Globus pallidus (tissue), 1 donor: ENCODE measurements at places on chromosomes 4 and X.

DNA sequence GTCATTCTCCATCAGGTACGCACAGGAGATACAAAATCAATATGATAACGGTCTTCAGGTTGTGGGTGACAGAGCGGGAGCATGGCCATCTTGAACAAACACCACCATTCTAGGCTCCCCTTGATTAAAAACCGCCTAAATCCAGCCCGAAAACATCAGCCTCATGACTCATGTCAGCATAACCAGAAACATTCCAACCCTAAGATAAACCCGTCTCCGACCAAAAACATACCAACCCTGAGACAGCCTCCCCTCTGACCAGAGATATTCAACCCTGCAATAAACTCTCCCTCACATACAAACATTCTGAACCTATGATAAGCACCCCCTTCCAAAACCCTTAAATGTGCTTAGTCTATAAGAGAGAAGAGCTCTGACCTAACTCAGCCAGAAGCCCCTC lies 157.9 kb downstream of the DHRSX start:
- DNase-seq: no peak

DNA sequence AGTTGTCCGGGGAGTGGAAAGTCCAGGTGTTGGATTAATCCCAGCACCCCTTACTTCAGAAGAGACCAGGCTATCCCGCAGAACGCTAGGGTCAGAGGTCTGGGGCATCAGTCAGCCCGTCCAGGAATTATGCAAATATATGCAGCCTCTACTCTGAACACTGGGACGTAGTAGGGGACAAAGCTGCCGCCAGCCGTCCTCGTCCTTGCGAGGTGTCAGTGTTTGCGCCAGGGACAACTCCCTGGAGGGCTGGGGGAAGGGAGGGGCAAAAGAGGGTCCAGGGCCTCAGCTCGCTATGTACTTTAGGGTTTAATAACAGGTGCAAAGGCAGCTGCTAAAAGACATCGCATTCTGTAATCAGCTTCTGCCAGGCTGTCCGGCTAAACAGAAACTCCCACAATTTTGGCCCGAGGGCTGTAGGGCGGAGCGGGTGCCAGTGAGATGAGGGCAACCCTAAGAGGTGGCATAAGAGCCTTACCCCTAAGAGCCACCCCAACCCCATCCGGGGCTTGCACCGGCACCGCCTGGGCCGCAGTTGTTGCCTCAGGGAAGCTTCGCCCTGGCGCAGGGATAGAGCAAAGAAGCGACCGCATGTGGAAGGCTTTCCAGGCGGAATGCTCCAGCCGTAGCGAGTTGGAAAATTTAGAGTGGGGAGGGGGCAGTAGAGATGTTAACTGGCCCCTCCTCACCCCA lies 8.4 kb downstream of the HAND2 start:
- no peak for DNase-seq

GRCh38 chr4:25977397-25978170 lies 63.6 kb downstream of the SMIM20 start:
- DNase-seq: no peak

- DNase-seq: no peak
Observed at GRCh38 chrX:20609916-20610415, 343.3 kb upstream of the RPS6KA3 start.

DNA sequence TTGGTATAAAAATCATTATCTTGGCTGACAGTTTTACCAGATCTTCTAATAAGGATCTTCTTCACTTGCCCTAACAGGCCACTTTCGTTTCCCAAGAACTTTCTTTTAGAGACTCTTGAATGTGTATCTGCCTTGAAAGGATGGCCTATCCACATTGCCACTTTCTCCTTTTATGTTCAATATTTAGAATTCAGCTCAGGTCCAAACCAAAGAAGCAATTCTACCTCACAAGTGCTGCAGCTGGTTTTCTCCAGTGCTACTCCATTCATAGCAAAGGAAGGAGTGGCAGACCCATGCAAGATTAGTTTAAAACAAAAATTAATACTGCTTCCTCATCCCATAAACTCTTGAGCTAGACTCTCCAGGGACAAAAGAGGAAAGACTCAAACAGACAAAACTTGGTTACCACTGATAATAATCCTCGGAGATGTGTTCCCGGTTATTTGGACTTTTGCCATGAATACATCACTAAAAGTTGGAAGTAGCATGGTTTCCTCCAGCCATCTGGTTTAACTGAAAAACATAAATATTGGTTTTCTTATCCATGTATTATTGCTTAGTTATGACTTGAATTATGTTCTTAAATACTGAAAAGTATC lies 401.8 kb downstream of the PABPC4L start:
- no peak for DNase-seq

DNA sequence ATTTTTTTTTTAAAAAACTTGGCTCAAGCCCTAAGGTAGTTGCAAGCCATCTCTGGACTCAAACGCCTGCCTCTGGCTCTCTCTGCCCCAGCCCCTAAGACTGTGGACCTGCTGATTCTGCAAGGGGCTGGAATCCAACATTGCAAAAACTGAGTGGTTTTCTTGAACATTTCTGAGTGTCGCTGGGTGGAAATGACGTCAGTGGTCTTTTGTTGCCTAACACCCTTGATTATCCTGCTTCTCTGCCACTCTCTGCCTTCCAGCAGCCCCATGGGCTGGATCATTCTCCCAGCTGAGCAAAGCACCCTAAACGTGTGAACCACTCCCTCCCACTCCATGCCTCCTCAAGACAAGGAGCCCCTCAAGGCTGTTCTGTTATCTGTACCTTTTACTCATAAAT lies 16.6 kb downstream of the BST1 start:
- DNase-seq: no peak

DNA sequence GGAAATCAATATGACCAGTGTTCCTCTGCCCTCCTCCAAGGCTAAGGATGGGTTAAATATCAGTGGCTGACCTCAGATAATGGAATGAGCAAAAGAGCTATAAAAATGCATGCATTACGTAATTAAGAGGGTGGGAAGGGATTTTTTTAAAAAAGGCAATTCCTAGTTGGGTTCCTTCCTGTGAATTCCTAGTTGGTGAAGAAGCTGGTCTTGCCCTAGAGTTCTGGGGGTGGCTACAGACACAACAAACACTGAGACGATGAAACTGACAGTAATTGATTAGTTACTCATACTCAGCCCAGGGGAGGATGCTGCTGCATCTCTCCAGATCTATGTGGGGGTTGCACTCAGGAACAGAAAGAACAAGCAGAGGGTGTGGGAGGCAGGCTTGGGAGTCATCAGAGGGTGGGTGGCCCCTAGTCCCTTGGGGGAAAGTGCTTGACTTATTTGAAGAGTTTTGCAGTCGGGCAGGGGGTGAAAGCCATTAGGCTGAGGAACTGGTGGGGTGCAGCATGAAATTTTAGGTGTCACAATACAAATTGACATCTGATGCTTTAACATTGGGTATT lies 662.0 kb upstream of the FRG1 start:
- no peak for DNase-seq

DNA sequence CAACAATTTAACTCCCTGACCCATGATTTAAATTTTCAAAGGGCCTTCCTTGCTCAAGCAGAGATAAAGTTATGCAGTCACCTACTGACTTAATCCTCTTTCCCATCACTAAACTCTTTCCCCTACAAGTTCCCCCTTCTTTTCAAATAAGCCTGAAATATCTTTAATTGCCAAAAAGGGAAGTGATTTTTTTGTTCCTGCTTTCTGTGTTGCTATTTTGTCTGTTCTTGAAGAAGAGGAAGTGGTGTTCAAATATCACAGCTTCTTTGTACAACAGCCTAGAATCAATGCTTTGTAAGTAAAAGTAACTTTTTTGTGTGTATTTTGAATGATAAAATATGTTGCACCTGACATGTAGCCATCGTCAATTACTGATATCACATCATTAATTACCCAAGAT lies 595.9 kb downstream of the CENPC start:
- DNase-seq: peak; percentile 44

DNA sequence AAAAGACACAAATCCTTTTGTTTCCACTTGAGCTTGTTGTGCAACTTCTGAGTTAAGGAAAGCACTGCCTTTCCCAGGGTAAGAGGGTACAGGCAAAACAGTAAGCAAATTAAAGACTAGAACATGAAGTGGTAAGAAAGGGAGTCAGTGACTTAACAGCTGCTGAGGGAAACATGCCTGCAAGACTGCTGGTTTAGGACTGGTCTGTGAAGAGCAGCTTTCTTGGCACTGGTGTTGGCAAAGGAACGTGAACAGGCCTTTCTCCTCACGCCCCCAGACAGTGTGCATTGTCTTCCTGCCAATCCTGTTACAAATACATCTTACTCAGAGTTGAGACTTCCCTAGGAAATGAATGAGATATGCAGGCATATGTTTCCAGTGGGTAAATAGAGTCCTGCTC lies 2.6 kb downstream of the LHFPL1 start:
- no peak for DNase-seq

- peak; percentile 61 for DNase-seq
Observed at GRCh38 chr4:36255577-36255976, 11.3 kb upstream of the ARAP2 start.

GRCh38 chr4:150090836-150091235 lies 12.6 kb downstream of the DCLK2 start:
- no peak for DNase-seq

GRCh38 chr4:75736862-75737261 lies 12.5 kb downstream of the USO1 start:
- DNase-seq: no peak

- DNase-seq: no peak
Observed at GRCh38 chrX:13940671-13941070, 89.0 kb downstream of the GEMIN8 start.

- no peak for DNase-seq
Observed at GRCh38 chr4:156390599-156391324, 437.1 kb upstream of the CTSO start.

DNA sequence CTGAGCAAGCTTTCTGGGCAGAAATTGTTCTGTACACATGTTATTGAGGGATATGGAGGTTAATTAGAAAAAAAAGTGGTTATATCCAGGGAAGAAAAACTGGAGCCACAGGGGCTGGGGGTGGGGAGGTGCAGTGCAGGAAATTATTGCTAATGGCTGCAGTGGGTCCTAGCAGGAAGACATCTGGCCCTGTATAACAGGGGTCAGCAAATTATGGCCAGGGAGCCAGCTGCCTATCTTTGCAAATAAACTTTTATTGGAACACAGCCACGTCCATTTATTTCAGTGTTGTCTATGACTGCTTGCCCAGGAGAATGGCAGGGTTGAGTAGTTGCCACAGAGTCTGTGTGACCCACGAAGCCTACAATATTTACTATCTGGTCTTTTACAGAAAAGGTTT lies 23.4 kb upstream of the PRPS2 start:
- no peak for DNase-seq

GRCh38 chr4:177964693-177965168 lies 522.5 kb upstream of the AGA start:
- DNase-seq: no peak

- no peak for DNase-seq
Observed at GRCh38 chrX:29724316-29724715, 491.0 kb upstream of the MAGEB2 start.

- no peak for DNase-seq
Observed at GRCh38 chrX:17822351-17822750, 38.7 kb downstream of the RAI2 start.

- no peak for DNase-seq
Observed at GRCh38 chr4:5638316-5638715, 70.0 kb downstream of the EVC2 start.

- DNase-seq: no peak
Observed at GRCh38 chrX:131901546-131901945, 121.6 kb upstream of the STK26 start.

GRCh38 chrX:46841346-46841745 lies 4.5 kb downstream of the RP2 start:
- DNase-seq: peak; percentile 58

GRCh38 chr4:76628251-76628650 lies 193.2 kb downstream of the SHROOM3 start:
- DNase-seq: no peak

GRCh38 chr4:147975325-147975724 lies 243.4 kb downstream of the ARHGAP10 start:
- no peak for DNase-seq

- DNase-seq: no peak
Observed at GRCh38 chr4:104206784-104207183, 287.9 kb downstream of the CXXC4 start.

DNA sequence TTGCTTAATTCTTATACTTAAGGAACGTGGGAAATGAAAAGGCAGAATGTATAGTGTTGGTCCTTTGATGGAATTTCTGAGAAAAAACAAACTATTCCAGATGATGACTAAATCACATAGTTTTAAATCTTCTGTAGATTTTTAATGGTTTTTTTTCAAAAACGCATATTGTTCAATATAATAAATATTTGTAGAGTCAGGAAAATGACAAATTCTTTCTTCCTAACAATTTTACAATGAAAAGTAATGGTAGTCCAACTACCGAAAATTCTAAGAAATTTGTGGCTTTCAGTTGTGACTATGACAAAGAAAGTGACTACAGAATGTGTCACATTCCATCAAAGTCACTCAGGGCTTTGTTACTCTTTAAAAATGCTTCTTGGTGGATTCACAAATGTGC lies 164.8 kb upstream of the PITX2 start:
- no peak for DNase-seq

GRCh38 chr4:70571772-70572171 lies 20.3 kb upstream of the AMBN start:
- no peak for DNase-seq

- DNase-seq: no peak
Observed at GRCh38 chr4:4994312-4995097, 24.8 kb downstream of the CYTL1 start.

GRCh38 chr4:121462660-121463261 lies 81.9 kb upstream of the QRFPR start:
- peak; percentile 64 for DNase-seq

GRCh38 chrX:262381-262909 lies 18.7 kb upstream of the PLCXD1 start:
- DNase-seq: no peak

DNA sequence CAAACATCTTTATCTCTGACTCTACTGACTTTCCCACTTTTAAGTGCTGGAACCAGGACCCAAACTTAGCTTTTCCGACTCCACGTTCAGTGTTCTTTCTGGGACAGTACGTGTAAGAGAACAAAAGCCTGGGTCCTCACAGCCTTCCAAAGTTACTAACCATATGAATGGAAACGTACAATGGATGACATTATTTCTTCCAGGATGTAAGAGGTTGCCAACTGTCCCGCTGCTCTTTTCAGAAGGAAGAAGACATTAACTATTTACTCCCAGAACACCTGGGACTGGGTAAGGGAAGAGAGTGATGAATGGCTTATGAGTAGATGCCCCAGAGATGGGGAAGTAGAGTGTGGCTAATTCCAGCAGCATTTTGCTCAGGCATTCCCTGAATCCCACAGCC lies 114.7 kb downstream of the TRAPPC11 start:
- DNase-seq: no peak

DNA sequence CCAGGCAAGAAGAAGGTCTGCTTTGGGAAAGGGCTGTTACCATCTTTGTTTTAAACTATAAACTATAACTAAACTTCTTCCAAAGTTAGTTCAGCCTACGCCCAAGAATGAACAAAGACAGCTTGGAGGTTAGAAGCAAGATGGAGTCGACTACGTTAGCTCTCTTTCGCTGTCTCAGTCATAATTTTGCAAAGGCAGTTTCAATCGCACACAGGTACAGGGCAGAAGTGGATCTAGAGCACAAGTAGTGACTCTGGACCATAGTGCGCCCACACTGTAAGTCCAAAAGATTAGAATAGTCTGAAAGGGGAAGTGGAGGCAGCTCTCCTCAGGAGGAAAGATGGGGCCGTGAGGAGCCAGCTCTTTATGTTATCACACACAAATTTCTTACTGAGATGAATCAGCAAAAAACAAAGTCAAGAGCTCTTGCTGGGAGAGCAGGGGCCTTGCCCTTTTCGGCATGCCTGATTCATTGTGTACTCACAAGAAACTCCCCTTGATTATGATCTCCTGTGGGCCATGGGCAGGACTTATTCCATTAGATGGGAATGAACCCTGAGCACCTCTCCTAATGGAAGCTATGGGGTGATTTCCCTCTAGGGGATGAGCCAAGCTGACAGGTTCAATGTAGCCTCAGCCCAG lies 58.6 kb downstream of the FUNDC1 start:
- DNase-seq: no peak
